ENCODE measurements at places on chromosomes 11 and 22.

DNA sequence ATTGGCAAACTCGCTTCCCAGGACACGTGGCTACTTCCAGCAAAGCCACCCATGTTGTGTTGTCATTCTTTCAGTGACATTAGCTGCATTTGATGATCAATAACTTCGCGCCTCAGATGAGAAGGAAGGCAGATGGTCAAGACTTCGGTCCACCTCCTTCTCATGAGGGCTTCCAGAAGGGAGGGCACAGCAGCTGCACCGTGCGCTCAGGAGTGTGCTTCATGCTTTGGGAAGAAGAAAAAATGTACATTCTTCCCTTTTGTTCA is 25.3 kb downstream of the IGLL5 start:
- DNase-seq: no peak

GRCh38 chr11:11667056-11667455 is 45.3 kb upstream of the GALNT18 start:
- DNase-seq: no peak

- no peak for DNase-seq
These were observed 7.3 kb upstream of the PTPN5 start for GRCh38 chr11:18798799-18799469.

DNA sequence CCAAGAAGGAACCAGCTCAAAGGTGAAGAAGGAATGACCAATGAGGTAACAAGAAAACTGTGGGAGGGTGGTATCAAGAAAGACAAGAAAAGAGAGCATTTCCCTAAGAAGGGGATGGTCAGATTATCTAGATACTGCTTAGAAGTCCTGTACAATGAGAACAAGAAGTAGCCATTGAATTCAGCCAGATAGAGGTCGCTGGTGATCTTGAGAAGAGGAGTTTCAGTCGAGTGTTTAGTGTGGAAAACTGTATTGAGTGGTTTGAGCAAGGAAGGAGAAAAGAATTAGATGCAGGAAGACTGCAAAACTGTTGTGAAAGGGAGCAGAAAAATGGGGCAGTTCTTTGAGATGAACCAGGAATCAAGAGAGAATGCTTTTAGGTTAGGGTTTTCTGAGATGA is 74.6 kb upstream of the FAT3 start:
- DNase-seq: no peak

DNA sequence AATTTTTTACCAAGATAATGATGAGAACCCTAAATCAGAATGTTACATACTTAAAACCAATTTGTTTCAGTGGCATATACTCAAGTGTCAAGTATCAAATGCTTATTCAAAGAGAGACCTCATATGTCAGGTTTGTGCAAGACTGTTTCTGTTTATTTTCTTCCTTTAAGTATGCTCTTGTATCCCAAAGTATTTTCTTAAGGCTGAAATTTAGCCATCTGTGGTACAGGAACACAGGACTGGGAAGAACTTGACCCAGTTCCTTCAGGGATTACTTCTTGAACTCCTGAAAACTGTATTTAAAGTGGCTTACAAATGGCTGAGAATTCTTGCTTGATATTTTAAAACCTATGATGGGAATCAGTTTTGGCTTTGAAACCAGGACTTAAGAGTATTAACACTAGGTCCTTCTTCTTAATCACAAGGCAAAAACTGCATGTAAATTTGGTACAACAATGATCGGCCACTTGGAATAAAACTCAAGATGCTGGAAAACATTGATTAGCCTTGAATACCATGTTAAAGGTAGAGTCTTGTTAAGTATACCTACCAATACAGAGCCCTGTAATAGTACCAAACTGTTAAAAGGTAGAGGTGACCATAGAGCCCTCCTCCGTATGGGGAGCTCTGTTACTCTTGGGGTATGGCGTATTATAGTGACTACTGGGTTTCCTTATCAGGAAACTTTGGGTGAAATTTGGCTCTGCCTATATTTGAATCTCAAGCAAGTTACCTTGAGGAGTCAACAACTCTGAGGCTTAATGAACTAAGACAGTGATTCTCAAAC is 95.9 kb downstream of the BLID start:
- DNase-seq: no peak

GRCh38 chr22:37696657-37697537 is at the start of gene TRIOBP:
Gene TRIOBP (plus strand): TSS chr22:37697048. CDS start chr22:37701366, 4,318 bp downstream.
- DNase-seq: no peak

DNA sequence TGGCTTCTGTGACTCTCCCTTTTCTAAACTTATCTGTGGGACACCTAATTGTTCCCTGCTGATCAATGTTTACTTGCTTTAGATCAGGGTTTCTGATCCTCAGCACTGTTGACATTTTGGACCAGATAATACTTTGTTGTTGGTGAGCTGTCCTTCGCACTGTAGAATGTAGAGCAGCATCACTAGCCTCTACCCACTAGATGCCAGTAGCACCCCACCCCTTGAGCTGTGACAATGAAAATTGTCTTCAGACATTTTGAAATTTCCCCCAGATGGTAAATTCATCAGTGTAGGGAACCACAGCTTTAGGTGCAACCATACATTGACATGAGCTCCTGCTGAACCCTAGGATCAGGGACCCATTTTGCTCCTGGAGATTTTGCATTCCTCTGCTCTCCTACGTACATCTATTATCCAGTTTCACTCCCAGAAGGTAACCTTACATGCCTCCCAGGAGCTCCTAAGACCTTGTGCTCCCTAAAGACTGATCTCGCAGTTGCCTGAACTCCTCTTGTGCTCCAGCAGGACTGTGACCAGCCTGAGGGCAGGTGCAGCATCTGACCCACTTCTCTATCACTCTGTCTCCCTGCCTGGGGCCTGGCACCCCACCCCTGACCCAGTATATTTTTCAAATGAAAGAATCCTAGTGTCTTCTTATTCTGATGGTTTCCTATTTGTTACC is 107.8 kb downstream of the FAR1 start:
- DNase-seq: no peak

DNA sequence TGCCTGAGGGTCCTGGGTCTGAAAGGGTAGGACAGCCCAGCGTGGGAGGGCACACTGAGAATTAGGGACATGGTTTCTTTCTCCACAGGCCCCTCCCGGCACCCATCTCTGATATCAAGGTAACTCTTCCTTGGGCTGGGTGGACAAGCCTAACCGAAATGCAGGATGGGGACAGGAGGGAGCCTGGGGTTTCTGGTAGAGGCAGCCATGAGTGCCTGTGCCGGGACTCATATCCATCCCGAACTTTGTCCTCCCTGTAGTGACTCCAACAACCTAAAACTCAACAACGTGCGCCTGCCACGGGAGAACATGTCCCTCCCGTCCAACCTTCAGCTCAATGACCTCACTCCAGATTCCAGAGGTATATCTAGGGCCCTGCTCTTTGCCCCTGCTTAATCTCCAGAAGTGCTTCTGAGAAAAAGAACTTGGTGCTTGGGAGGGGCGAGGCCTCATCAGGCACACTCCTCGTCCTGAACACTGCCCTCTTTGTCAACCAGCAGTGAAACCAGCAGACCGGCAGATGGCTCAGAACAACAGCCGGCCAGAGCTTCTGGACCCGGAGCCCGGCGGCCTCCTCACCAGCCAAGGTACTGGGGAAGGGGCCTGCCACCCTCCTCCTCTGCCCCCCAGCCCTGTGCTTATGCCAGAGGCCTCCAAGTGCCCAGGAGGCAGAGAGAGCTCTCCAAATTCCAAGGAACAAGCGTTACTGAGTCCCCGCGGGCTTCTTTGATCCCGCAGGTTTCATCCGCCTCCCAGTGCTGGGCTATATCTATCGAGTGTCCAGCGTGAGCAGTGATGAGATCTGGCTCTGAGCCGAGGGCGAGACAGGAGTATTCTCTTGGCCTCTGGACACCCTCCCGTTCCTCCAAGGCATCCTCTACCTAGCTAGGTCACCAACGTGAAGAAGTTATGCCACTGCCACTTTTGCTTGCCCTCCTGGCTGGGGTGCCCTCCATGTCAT is 3.1 kb downstream of the TMEM25 start:
- DNase-seq: no peak

DNA sequence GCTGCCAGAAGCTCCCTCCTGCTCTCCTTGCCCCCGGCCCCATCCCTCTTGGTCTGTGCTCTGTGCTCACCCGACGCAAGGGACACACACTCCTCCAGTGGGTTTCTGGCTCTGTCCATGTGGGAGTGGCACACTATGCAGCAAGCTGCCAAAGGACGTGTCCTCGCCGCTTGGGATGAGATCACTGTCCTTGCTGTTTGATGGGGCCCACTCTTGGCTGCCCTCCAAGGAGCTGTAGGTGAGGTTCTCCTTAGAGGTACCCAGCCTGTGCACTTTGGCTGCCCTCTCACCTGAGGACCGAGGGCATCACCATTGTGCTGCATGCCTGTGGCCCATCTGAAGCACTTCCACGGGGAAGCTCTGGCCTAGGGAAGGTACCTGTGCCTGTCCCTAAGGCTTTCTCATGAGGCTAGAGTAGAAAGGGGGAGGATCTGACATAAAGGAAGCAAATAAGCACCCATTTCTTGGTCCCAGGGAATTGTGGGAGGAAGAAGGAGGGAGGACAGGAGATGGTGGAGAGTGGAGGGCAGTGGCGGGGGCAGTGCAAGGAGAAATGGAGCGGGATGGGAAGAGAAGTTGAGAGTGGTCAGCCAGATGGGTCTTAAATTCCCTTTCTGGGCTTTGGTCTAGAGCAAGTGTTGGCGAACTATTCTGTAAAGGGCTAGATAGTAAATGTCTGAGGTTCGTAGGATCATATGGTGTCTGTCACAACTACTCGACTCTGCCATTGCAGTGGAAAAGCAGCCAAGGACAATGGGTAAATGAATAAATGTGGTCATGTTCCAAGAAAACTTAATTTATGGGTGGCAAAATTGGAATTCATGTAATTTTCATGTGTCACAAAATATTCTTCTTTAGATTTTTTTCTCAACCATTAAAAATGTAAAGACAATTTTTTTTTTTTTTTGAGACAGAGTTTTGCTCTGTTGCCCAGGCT is 47.0 kb upstream of the AMPD3 start:
- DNase-seq: no peak

DNA sequence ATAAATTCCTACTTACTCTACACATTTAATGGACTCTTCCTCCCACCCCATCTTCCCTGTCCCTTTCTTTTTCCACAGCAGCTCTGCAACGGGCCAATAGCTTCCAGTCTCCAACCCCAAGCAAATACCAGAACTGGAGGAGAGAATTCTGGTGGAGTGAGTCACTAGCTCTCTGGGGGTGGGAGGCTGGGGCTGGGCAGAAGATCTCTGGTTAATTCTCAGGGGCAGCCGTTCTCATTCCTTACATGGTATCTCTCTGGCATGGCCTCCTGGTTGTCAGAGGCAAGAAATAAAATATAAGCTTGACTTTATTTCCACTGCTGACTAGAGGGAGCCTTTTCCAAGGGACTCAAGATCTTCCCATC is 90.4 kb upstream of the PARVA start:
- no peak for DNase-seq

GRCh38 chr11:61281581-61282250 is 13.4 kb downstream of the VWCE start:
- no peak for DNase-seq

- DNase-seq: no peak
These were observed 7.0 kb upstream of the P2RY2 start for GRCh38 chr11:73210916-73211667.

All from cortex of kidney (tissue), 1 donor.